Renal pelvis (tissue), 12 donors: ENCODE measurements at places on chromosomes 12 and 14.

- no peak for DNase-seq
Observed at GRCh38 chr12:8156845-8157244, at the start of gene ZNF705A. TSS of gene ZNF705A (plus strand) at chr12:8157015. CDS start at chr12:8172626, 15,611 bp downstream.

GRCh38 chr14:78614593-78614992, 444.4 kb downstream of the NRXN3 start:
- no peak for DNase-seq

- no peak for DNase-seq
Observed at GRCh38 chr12:114902665-114903064, 218.7 kb upstream of the TBX3 start.

GRCh38 chr12:4562034-4562657, at the start of gene DYRK4:
TSS of gene DYRK4 (plus strand) at chr12:4562208. CDS start at chr12:4562246, 38 bp downstream.
- DNase-seq, result peak; percentile 88

- no peak for DNase-seq
Observed at GRCh38 chr12:97921979-97922722, 459.5 kb downstream of the RMST start.

DNA sequence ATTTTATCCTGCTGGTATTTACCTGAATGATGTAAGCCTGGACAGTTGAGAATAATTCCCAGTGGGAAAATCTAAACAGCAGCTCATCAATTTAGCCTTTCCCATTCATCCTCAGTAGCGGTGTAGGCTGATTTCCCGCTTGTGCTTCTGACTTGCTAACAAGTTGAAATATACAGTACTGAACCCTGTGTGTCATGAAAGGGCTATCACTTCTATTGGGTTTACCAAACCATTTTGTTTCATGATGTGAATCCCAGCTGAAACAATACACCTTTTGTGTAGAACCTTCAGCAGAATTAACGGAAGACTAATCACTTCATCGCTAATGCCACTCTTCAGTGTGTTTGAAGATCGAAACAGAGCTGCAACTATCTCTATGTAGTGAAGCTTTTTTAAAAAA, 88.4 kb downstream of the POLR3B start:
- DNase-seq, result no peak

DNA sequence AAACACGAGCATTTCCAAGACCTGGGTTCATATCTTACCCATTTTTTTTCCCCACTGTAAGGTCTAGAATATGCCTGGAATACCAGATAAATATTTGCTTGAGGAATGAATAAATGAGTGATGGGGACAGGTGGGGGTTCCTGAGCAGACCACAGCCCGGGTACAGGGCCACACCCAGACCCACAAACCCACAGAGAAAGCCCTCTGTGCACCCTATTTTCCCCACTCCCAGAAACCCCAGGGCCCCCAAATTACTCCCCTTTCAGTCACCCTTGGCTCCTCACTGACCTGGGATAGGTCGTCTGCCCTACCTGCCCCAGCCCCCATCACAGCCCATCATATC, 66.5 kb upstream of the DDX11 start:
- no peak for DNase-seq

DNA sequence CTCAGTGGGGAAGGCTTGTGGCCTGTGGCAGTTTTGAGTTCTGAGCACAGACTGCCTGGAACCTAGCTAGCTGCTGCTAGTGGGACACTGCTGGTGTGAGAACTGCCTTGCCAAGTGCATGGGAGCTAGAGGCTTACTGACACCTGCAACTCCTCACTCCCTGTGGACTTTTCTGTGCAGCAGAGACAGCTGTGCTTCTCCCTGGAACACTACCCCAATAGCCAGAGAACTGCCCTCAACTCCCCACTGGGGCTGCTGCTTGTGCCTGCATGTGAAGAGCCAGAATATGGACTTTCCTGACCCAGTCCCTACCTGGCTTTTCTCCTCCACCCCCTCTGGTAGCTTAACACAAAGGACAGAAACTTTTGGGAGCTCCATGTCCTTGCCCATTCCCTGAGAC, 222.6 kb downstream of the ADGRD1 start:
- no peak for DNase-seq

DNA sequence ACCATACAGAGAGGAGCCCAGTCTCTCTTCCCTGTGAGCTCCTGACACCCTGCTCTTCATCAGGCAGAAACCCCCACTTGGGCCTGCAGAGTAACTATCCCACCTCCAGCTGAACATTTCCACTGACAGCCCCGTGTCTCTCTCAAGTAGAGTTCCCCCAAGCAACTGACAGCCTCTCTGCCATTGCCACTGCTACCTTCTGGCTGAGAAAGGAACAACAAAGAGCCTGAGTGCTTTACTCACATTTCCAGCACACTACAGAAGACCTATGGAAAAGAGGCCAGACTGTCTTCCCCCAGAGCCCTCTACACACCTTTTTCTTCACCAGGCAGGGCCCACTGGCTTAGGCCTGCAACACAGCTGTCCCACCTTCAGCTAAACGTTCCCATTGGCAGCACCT, 18.4 kb upstream of the ASCL1 start:
- no peak for DNase-seq
